ENCODE measurements at places on chromosomes 13 and 19.

GRCh38 chr13:100338275-100338674, 249.4 kb downstream of the PCCA start:
- no peak for DNase-seq

DNA sequence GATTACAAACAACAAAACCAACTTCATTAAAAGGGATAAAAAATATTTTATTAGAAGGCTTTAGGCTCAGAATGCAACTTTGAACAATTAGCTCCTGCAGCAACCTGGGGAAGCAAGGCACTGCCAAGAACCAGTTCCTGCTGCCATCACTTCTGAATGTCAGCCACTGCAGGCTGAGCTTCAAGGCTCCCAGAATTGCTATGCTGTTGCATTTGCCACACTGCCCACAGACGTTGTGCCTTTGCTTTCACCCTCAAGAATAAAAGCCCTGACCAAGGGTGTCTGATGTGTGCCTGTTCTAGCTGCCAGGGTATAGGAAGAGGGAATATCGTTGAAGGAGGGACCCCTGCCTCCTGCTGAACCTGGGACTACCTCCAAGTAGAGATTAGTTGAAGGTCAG, 238.4 kb downstream of the ITGBL1 start:
- DNase-seq, result no peak

DNA sequence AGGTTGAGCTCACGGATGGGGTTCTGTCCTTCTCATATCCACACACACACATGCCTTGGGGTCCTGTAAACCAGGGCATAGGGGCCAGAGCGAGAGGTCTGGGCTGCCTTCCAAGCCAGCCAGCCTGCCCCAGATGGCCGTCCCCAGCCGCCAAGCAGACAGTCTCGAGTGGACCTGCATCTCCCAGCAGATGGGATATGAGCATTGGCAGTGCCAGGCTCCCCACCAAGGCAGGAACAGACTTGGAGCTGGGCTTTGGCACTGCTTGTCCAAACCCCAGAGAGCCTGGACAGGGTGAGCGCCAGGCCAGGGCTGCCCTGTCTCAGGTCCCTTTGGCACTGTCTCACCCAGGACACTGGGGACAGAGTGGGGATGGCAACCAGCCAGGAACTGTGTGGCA, 130.4 kb downstream of the DPF1 start:
- DNase-seq, result no peak

GRCh38 chr13:66139701-66140100, 1090.4 kb downstream of the PCDH9 start:
- DNase-seq, result no peak

DNA sequence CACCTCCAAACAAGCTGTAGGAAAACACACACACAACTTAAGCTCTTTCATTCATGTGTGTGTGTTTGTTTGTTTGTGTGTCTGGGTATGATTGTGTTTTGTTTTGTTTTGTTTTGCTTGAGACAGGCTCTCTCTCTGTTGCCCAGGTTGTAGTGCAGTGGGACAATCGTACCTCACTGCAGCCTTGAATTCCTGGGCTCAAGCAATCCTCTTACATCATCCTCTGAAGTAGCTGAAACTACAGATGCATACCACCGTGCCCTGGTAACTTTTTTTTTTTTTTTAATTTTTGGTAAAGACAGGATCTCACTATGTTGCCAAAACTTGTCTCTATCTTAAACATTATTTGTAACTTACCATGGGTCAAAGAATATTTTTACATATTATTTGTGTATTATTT, 431.7 kb downstream of the SLITRK1 start:
- peak; percentile 9 for DNase-seq

DNA sequence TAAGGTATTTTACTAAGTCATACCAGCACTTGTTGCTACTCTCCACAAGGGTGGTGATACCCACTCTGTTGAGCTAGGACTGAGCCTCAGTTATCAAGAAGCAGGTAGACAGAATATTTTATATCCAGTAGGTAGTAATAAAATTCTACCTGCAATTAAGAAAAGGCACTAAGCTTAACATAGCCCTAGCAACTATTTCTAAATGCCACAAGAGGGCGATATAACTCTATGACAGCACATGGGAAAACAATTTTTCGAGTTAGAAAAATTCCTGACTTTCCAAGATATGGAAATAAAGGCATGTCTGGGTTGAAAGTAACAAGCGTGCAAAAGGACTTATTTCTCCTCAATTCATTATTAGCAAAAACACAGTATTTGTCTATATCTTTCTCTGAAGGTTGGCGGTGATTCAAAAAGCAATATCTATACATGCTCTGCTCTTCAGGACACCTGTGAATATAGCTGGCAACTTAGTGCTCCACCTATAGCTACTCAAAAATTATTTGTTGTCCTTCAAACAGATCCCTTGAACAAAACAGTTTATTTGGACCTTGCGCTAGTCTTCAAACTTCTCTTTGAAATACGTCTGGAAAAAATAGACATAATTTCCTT, 14.7 kb downstream of the CCDC169 start:
- DNase-seq, result peak; percentile 77

DNA sequence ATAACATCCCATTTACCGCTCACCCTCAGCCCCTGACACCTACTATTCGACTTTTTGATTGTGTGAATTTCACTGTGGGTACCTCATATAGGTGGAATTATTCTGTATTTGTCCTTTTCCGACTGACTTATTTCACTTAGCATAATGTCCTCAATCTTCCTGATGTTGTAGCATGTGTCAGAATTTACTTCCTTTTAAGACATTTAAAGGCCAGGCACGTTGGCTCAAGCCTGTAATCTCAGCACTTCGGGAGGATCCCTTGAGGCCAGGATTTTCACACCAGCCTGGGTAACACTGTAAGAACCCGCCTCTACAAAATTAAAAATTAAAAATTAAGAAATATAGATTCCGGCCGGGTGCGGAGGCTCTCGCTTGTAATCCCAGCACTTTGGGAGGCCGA, 13.0 kb downstream of the ZNF490 start:
- no peak for DNase-seq

DNA sequence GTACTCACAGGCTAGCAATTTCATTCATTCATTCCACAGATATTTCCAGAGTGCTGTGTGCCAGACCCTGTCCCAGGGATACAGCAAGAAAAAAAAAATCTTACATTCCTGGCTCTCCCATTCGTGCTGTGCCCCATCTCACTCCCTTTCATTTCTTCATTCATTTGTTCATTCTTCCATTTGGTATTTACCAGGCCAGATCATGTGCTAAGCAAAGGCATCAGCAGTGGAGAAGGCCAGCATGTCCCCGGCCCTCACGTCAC, 2.3 kb downstream of the MAP3K10 start:
- peak; percentile 45 for DNase-seq

GRCh38 chr13:75173457-75174356, 308.3 kb downstream of the TBC1D4 start:
- no peak for DNase-seq

- no peak for DNase-seq
These were observed 14.3 kb upstream of the SBK3 start for GRCh38 chr19:55559684-55560083.

DNA sequence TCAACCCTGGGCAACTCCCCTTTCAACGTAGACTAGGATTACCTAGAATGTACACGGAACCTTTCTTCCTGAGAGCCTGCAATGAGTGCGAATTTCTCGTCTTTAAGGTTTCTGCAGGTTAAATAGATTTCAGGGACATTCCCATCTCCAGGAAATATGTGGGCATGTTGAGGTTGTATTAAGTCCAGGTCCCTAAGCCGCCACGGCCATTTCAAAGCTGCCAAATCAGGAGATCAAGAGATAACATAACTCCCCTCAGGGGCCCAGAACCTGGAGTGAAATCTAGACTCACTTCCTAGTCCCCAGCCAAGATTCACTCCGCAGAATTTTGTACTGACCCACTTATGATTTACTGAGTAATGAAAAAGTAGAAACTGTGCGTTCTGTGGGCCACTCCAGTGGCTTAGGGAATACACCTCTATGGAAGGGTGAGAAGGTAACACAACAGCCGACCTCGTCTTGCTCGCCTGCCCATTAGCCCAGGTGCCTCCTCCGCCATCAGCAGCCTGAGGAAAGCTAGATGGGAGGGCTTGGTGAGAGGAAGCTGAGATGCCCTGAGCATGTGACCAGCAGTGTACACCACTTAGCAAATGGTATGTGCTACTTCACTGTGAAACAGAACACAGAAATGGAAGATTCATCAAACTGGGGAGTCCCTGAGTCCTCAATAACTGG, 98.5 kb upstream of the SOX1 start:
- DNase-seq, result no peak

DNA sequence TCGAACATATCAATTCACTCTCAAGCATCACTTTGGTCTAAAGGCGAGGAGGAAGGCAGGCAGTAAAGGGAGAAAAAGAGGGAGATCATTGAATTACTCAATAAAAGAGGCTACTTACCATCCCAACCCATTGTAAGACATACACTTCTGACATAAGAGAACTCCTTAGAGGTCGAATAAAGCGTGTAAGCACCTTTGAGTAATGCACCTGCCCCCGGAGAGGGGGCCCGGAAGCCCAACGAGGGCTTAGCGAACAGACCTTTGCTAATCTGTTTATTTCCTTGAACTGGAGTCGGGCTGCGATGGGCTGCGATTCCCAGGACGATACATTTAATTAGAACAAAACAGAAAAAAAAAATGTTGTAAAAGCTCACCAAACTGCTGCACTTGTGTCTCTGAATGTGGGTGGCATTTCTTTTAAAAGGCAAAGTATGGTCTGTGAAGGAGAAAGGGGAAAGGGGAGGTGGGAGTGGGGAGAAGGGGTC, 3.0 kb downstream of the ZC3H4 start:
- DNase-seq, result no peak
